Activated gamma-delta T cell (primary cell): ENCODE measurements at places on chromosomes 5 and 9.

DNA sequence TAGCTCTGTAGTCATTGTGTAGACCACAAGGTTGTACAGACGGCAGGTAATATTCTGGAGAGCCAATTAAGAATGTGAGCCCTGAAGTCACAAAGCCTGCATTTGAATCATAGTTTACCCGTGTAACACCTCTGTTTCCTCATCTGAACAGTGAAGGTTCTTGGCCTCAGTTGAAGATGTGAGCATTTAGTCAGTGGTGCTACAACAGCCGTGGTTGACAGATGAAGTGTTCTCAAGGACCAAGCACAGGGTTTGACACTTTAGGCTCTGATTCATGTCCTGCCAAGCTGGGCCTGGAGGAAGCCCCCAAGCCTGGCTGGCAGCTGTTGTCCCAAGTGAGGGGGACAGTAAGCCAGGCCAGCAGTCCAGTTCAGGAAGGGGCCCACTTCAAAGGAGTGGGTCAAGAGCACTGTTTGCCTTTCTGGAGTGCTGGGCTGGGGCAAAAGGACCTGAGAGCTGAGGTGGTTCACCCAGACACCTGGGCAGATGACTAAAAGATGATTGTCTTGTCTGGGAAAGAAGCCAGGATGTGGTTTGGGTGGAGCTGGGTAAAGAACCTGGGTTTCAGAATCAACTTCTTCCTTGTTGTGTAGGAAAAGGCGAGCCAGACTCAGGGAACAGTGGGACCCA lies 20.7 kb downstream of the FAXDC2 start:
- no peak for DNase-seq

GRCh38 chr5:55520117-55520839 lies 14.5 kb downstream of the PLPP1 start:
- DNase-seq = no peak

DNA sequence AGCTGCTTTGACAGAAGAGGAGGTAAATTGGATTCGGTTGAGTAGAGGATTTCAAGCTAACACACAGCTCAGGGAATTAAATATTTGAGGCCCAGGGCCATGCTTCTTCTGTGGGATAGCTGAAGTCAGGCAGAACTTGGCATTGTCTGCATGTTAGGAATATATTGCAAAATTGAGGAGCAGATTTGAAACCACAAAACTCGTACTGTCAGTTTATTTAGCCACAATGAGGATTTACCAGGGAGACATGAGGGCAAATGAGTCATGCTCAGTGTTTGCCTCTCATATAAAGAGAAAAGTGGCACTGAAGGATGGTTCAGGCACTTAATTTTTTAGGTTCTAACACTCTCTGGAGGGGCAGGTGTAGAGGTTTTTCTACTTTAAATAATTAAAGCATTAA lies 83.0 kb upstream of the PRLR start:
- no peak for DNase-seq

DNA sequence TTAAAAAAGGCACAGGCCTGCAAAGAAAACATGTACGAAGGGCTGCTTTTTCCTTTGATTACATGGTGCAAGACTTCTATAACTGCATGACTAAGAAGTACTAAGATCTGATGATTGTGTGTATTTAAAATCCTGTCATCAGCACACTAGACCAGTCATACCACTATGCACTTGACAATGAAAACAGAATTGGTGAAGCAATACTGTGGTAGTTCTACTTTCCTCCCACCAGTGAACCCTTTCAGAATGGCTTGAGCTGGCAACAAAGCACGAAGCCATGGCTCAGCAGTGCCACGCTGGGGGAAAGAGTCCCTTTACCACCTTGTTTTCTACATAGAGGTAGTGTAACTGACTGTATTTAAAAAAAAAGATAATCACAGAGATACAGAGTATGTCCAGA lies 49.0 kb upstream of the POU5F2 start:
- DNase-seq = no peak

DNA sequence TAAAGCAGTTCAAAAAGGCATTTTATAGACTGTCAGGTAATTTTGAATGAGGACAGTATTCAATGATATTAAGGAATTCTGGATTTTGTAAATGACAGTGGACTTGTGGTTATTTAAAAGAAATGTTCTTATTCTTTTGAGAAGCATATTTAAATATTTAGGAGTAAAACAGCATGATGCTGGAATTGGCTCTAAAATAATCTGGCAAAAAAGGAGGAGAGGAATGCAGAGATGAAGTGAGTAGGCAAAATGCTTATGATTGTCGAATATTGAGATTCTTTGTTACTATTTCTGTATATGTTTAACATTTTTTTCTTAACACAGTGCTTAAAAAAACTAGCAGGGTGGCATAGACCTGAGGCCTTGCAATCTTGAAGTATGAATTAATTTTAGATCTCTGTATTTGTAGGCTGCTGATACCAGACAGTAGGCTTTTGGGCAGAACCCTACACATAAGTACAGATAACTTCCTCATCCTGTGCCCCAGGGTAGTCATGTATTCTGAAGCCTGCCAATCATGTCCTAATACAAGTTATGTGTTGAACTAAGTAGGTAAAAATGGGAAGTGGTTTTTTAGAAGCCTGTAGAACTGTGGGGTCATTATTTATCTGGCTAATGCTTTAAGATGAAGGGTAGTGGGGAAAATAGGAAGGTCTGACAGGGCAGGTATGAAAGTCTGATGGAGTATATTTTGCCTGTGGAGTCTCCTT lies 9.4 kb downstream of the CD180 start:
- DNase-seq = no peak

- DNase-seq = no peak
Observed at GRCh38 chr5:151745071-151745705, 13.2 kb downstream of the ATOX1 start.

DNA sequence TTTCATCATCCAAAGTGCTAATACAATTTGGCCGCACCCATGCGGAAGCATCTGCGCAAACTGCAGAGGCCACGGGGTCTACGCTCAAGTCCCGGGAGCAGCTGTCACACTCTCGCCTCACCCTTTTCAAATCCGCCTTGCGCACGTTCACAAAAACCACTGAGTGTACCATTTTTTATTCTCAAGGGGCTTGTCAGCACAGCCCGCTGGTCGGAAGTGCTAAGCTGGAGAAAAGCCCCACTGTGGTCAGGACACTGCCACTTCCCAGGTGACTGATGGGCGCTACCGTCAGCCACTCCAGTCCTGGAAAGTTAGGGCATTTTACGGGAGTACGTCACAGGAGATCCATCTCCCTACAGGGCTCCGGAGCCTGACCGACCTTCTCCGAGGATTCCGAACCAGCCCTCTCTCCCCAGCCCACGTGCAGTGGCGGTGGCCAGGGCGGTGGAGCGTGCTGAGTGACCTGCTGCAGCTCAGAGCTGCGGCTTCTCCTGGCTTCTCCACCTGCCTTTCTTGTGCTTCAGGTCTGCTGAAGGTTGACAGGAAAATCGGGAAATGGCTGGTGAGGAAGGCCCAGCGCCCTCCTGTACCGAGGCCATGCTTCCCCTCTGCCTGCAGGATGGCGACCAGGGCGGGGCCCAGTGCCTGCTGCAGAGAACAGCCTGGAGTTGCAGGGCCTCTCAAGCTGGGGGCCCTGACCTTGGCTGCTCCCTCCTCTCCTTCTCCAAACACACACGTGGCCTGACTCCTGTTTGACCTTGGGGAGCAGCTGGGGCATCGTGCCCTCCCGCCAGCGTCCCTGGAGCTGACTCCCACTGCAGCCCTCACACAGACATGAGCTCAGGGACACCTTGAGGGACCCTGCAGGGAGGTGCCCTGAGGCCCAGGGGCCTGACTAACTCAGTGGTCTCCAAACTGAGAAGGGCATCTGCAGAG lies 14.3 kb downstream of the RASGEF1C start:
- no peak for DNase-seq

GRCh38 chr5:150539206-150539605 lies 31.3 kb downstream of the NDST1 start:
- no peak for DNase-seq

- DNase-seq = no peak
Observed at GRCh38 chr5:6482735-6483134, 34.1 kb downstream of the UBE2QL1 start.

DNA sequence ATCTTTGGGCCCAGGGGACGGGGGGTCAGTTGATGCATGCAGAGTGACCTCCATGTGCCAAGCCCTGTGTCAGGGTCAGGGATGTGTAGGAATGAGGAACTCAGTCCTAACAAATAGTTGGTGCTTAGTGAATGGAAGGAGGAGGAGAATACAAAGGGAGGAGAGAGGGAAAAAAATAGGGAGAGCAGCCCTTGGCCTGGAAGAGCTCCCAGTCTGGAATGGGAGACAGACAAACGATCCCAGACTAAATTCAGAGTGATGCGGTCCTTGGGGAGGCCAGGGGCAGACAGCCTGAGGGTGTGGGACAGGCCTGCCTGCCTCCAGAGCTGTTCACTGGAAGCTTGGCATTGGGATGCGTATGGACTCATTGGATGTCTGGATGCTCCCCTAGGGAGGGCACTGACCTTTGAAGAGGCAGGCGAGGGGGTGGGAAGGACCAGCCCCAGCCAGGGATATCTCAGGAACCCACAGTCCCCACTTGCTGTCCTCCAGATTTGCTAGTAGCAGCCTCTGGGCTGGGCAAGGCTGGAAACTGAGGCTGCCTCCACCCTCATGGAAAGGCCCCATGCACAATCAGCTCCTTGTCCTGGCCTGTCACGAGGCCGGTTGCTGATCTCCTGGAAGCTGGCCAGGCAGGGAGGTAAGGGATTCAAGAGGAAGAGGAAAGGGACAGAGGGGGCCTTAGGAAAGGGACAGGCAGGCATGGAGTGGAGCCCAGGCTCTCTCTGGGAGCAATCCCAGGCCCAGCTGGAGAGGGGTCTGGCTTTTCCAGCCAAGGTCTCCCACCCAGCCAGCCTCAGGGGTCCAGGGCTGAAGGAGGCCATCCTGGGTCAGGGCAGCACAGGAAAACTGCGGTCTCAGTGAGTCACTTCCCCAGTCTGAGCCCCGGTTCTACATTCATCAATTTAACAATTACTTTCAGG lies 69.0 kb upstream of the GGTA1 start:
- DNase-seq = no peak

DNA sequence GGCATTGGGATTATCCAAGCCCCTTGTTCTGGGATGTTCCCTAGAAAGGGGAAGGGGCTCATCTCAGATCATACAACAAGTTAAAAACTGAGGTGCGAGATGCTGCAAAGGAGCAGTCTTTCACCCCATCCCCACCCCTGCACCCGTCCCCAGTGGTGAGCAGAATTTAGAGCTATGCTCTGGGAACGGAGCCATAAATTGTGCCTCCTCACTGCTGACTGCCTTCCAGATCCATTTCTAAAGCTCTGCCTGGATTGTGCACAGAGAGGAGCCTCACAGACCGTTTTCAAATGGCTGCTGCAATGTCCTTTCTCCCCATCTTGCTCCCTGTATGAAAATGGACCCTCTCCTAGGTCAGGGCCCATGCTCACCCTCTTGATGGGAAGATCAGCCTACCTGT lies 8.3 kb downstream of the SLC25A48 start:
- DNase-seq = no peak

GRCh38 chr9:82513242-82513751 lies 524.7 kb downstream of the SPATA31D1 start:
- DNase-seq = no peak

- DNase-seq = no peak
Observed at GRCh38 chr5:85108471-85108870, 723.8 kb upstream of the EDIL3 start.

GRCh38 chr9:110810262-110810976 lies 141.8 kb downstream of the MUSK start:
- DNase-seq = no peak

- no peak for DNase-seq
Observed at GRCh38 chr5:127306647-127307046, 16.1 kb downstream of the MEGF10 start.

DNA sequence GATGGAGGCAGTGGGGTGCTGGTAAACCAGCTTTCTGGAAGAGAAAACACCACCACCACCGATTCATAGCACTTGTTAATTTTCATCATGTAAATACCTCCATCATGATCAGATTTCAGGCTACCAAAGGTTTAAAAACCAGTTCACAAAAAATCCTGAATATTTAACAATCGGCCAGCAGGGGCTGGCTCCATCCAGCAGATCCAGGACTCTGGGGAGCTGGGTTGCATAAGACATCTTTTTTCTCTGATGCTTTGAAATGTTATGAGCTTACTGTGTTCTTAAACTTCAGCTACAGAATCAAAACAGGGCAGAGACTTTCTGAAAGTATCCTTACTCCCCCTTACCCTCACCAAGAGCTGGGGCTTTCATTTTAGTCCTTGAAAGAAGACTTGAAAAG lies 14.6 kb upstream of the RNF183 start:
- DNase-seq = no peak

- DNase-seq = no peak
Observed at GRCh38 chr9:72839085-72839484, 113.8 kb downstream of the ALDH1A1 start.

- no peak for DNase-seq
Observed at GRCh38 chr5:131965826-131966415, 20.5 kb upstream of the MEIKIN start.

DNA sequence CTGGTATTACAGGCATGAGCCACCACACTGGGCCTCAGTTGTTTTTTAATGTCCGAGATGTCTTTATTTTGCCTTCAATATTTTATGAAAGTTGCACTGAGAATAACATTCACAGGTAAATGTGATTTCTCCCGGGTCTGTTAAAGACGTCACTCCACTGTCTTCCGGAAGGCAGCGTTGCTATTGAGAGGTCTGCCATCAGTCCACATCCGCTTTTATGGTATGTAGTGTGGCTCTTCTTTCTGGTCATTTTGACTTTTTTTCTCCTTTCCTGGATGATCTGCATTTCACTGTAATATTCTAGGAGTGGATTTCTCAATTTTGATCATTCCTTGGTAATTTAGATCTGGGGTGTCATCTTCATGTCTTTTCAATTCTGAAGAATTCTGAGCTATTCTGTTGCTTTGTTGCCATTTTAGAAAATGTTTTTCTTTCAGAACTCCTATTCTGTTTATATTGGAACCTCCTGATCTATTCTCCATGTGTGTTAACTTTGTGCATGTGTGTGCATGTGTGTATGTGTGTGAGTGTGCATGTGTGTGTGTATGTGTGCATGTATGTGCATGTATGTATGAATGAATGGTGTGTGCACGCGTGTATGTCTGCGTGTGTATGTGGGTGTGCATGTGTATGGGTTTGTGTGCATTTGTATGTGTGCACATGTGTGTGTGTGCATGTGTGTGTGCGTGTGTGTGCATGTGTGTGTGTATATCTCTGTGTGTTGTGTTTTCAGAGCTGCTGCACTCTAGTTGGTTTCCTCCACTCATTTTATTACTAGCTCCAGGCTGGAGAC lies 1.9 kb upstream of the LCN1 start:
- no peak for DNase-seq

- no peak for DNase-seq
Observed at GRCh38 chr5:10059556-10059955, 190.1 kb downstream of the ATPSCKMT start.

- DNase-seq = no peak
Observed at GRCh38 chr5:14120176-14120575, 23.0 kb upstream of the TRIO start.

GRCh38 chr5:94746731-94747124 lies 128.3 kb downstream of the SLF1 start:
- no peak for DNase-seq

GRCh38 chr5:43192558-43193180 lies 644 bp downstream of the NIM1K start:
- DNase-seq = peak; percentile 12

DNA sequence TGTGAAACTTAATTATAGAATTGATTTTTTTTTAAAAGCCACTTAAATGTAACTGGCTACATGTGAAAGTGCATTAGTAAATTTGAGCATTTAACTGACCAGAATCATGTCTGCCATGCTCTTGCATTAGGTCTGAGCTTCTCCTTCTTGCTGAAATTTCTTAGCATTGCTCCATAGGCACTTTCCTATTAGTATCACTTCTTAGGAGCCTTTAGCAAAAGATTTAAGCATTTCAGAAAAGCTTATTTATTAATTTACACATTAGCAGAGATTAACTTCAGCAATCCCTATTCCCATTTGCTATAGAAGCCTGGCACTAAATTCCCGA lies 211.0 kb downstream of the SNX18 start:
- no peak for DNase-seq
